ENCODE measurements at places on chromosomes 13 and 19.

GRCh38 chr19:48845384-48845783 lies 9.1 kb upstream of the HSD17B14 start:
- no peak for DNase-seq

GRCh38 chr13:93714171-93714570 lies 487.6 kb downstream of the GPC6 start:
- DNase-seq: no peak

GRCh38 chr13:77437267-77437666 lies 98.2 kb upstream of the SCEL start:
- no peak for DNase-seq

DNA sequence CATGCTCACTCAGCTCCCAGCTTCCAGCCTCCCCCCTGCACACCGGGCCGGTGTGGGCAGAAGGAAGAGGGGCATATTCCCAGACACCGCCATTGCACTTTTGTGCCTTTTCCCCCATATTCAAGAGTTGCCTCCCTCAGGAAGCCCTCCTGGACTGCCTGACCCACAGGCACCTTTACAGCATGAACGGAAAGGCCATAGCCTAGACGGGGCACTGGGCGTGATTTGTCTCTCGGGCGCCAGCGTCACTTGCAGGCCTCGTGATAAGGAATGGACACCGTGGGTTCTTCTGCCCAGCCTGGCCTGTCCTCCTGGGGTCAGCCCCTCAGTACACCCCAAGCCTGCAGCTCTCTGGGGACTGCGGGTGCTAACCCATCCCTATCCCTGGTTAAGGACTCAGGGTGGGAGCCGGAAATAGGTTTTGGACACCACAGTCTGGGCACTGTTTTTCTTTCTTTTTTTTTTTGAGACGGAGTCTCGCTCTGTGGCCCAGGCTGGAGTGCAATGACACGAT lies 933 bp upstream of the UQCR11 start:
- DNase-seq: no peak

GRCh38 chr19:40221858-40222619 lies 3.9 kb upstream of the TTC9B start:
- peak; percentile 51 for DNase-seq

- no peak for DNase-seq
Observed at GRCh38 chr19:45156751-45157150, 4.0 kb downstream of the NKPD1 start.

GRCh38 chr13:21573920-21574712 lies 29.9 kb downstream of the MICU2 start:
- DNase-seq: no peak

GRCh38 chr19:50505856-50506611 lies 5.0 kb downstream of the JOSD2 start:
- no peak for DNase-seq

All from hypothalamus (tissue), 51 donors.